ENCODE measurements at places on chromosomes 2 and 18. TPM values are rescaled to one million over a fixed set of nuclear protein-coding genes. Genes with fewer than 3 reads are reported as not detected.

DNA sequence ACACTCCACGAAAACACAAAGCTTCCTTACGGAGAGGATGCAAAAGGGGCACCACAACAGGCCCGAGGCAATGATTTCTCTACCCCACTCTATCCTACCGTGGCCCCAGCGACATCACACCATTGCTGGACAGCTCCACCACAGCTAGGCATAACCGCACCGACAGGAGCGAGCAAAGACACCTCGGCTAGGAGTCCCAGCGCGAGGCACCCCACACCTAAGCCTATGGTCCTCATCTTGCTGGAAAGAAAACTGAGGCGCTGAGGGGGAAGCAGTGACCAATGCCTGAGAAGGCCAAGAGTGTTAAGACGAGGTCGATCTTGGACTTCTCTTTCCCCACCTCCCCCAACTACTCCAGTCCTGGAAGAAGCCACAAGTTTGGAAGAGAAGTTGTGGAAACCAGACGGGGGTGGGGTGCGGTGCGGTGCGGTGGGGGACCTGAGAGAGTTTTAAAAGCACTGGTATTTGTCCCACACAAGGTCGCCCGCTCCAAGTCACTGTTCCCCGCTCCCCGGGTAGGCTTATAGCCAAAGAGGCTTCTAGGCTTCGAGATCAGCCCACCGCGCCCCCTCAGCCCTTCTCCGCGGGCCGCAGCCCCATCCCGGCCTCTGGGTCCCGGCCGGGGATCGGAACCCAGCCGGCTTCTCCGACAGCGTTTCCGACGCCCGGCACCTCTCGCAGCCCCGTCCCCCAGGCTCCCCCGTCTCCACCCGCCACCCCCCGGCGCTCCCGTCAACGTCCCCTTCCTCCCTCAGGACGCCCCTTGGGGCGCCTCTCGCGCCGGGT lies 766 bp downstream of the PDE6D start:
- DNase-seq = peak; percentile 12

DNA sequence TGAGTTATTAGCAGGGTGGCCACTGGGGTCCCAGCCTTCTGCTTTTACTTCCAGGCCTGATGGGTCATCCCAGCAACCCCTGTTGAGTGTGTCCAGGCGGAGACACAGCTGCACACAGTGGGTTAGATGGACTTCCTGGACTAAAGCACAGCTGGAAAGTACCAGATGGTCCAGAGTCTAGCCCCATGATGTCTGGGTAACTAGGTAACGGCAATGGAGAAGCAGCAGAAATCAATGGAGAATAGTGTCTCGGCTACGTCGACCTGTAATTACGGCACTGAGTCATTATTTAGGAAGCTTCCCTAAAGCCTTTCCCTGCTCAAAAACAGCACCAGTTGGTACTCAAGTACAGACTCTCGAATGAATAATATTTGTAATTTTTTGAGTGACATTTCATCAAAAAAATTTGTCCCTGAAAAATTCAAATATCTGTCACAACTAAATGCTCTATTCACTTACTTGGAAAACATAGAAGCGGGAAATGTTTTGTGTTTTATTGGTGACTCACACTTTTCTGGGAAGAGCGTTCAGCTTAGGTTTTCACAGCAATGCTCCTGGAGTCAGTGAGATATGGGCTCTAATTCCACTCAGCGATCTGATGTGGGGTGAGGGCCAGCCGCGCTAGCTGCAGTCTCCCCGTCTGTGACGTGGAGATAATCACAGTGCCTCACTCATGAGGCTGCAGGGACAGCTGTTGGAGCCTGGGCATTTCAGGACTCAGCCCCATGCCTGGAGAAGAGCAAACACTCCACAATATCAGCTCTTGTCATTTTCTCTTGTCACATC lies 16.2 kb upstream of the ARL4C start:
- DNase-seq = peak; percentile 59

DNA sequence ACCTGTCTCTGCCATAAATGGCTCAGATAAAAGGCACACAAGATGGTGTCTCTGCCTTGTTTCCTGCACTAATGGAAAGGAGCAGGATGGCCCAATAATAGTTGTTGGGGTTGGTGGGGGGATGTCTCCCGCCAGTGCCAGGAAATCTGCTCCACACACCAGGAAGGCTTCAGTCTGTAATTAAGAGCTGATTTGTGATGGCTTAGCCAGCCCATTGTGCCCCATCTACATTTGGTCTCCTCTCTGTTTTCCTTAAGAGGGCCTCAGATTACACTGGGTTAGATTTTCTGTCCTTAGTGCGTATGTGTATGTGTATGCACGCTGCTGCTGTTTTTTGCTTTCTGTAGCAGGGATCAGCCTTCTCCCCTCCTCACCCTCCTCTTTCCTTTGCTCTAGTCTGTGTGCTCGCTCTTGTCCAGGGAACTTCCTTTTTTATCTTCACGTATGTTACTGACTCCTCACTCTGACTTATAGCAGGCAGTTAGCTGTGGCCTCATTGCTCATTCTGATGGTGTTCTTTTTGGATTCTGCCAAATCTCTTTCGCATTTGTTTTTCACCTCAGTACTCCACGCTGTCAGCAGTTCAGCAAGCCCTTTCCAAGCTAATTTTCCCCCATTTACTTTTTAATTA lies 33.4 kb upstream of the MGAT5 start:
- no peak for DNase-seq

The PLGLB2 gene
- total RNA-seq = not detected

The LCT gene
- total RNA-seq = not detected

The TUBA3E gene
- not detected for total RNA-seq

The ZEB2 gene
- 129 TPM for total RNA-seq

All from fibroblast of the aortic adventitia (primary cell).